Osteoblast (primary cell): ENCODE measurements at places on chromosomes 11 and 22. TPM values are rescaled to one million over a fixed set of nuclear protein-coding genes. Genes with fewer than 3 reads are reported as not detected.

The TBX1 gene
- total RNA-seq = under 0.01 TPM in 1 of 2 replicates, not detected in the other

The APOBEC3C gene
- total RNA-seq = 16.6 and 20.0 TPM in 2 replicates

The ABCG4 gene
- under 0.01 TPM in 1 of 2 replicates, not detected in the other for total RNA-seq

The MMP20 gene
- total RNA-seq = not detected in 2 replicates

The NLRP14 gene
- total RNA-seq = under 0.01 TPM in 1 of 2 replicates, not detected in the other

The TXNRD2 gene
- 19.5 and 21.5 TPM in 2 replicates for total RNA-seq

The CDC42EP2 gene
- 15.0 and 15.6 TPM in 2 replicates for total RNA-seq

The KRTAP5-7 gene
- 0.36 and 0.59 TPM in 2 replicates for total RNA-seq

The OR51B2 gene
- total RNA-seq = not detected in 2 replicates

The CAVIN3 gene
- 271 and 314 TPM in 2 replicates for total RNA-seq

The CAPN5 gene
- 6.5 and 8.5 TPM in 2 replicates for total RNA-seq

The OR5AL1 gene
- not detected in 2 replicates for total RNA-seq

The TYR gene
- not detected in 2 replicates for total RNA-seq

The NCAM1 gene
- 1.2 and 2.2 TPM in 2 replicates for total RNA-seq

The GGTLC3 gene
- total RNA-seq = not detected in 2 replicates

The LAYN gene
- total RNA-seq = 81.8 and 94.0 TPM in 2 replicates

The TCN1 gene
- total RNA-seq = not detected in 2 replicates

The HYOU1 gene
- total RNA-seq = 94.9 and 117 TPM in 2 replicates

The OR52I2 gene
- not detected in 2 replicates for total RNA-seq

The OSBPL5 gene
- total RNA-seq = 46.0 and 49.9 TPM in 2 replicates

The POU2F3 gene
- under 0.01 TPM in 1 of 2 replicates, not detected in the other for total RNA-seq

The CCDC116 gene
- 0.29 and 0.36 TPM in 2 replicates for total RNA-seq

The SLC22A8 gene
- total RNA-seq = not detected in 2 replicates

The MRPL48 gene
- total RNA-seq = 14.5 and 19.7 TPM in 2 replicates

The SPI1 gene
- not detected in 2 replicates for total RNA-seq

The FOLR1 gene
- under 0.01 and 0.36 TPM in 2 replicates for total RNA-seq
